ENCODE measurements at places on chromosomes 12 and 14.

DNA sequence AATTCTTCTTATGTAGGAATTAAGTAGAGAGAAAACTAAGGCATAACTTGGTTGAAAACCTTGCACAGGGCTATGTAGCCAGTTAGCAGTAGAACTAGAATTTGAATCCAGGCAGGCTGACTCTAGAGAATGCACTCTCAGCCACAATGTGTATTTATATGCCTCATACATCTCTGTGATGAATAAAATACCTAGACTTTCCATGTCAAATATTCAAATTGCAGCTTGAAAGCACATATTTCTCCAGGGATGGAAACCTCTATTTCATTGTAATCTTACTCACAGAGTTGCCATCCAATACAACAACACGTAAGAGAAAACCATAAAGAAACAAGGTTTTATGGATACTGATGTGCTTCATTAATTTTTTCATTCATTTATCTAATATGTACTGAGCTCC lies 256.0 kb upstream of the FLRT2 start:
- DNase-seq, result no peak

GRCh38 chr14:105660816-105661531 lies 134.6 kb downstream of the TMEM121 start:
- no peak for DNase-seq

DNA sequence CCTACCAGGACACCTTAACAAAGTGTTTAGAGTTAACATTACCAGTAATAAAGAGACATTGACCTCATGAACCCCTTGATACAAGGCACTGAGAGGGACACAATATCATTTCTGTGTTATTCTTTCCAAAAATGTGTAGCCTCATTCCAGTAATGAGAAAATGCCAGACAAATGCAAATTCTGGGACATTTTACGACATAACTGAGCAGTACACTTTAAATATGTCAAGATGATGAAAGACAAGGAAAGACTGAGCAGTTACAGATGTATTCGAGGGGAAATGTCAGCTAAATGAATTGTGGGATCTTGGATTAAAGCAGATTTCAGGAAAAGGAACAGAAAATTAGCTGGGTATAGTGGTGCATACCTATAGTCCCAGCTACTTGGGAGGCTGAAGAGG lies 255.6 kb downstream of the ERC1 start:
- no peak for DNase-seq

DNA sequence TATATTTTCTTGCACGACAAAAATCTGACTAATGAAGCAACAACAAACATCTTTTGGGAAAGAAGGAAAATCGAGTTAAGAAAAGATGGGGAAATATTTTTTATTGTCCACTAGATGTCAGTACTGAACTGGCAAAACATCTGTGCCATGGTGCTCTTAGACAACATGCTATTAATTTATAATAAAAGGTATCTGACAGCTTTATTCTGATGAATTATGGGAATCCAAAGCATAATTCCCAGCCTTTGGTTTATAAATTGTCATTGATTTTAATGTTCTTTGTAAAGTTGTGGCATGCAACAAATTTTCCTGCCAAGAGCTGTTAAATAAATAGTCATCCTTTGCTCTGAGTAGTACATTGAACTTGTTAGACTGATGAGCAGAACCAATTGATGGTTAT lies 231.2 kb downstream of the ETNK1 start:
- no peak for DNase-seq

DNA sequence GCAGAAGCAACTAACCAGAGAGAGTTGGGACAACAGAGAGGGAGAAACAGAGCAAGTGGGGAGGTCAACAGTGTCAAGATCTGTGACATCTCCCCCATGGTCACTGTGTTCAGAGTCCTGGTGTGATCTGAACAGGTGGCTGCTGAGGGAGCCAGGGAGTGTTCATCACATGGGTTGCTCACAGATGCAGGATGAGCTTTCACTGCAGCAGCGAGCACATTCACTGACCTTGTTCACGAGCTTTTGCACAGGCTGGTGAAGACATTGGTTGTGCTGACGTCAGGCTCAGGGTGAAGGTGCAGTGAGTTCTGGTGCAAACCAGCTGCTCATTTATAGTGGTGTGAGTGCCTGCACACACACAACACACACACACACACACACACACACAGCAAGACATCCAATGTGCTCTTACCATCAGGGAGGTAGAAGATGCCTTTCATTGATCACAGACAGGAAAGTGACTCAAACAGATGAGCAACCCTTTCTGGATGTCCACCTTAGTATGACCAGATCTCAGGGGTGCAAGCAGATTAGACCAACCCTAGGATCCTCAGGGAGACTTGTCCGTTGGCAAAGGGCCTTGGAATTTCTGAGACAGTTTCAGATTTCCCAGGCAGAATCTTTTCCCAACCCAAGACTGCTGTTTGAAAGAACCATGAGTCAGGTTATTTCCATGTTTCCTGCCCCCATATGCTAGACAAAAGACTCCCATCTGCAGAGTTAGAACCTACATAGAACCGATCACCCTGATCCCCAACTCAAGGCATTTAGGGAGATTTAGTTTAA lies 44.3 kb upstream of the OR10AD1 start:
- no peak for DNase-seq

DNA sequence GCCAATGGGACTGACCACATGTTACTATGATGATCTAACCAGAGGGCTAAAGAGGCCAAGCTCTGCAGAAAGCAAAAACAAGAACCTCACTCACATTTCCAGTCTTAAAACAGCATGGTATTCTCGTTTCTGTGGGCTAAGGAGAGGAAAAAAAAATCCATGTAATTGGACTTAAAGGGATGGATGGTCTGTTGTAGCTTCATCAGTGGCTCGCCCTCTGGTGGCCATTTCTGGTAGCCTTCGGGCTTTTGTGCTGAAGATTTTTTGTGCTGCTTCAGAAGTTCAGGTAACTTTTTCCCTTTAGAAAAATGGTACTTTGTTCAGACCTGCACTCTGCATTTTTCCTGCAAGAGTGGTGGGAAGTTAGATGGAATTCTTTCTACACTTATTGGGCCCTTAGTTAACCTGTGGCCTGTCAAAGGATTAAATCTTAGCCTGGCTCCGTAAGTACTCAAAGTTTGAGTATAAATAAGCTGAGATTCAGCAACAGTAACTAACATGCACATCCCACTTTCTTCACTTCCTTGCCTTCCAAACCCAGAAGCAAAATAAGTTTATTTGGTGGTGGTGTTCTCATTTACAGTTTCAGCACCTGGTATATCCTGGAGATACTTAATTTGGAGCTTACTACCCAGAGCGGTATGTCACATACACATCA lies 22.3 kb downstream of the DCAF4 start:
- peak; percentile 54 for DNase-seq

DNA sequence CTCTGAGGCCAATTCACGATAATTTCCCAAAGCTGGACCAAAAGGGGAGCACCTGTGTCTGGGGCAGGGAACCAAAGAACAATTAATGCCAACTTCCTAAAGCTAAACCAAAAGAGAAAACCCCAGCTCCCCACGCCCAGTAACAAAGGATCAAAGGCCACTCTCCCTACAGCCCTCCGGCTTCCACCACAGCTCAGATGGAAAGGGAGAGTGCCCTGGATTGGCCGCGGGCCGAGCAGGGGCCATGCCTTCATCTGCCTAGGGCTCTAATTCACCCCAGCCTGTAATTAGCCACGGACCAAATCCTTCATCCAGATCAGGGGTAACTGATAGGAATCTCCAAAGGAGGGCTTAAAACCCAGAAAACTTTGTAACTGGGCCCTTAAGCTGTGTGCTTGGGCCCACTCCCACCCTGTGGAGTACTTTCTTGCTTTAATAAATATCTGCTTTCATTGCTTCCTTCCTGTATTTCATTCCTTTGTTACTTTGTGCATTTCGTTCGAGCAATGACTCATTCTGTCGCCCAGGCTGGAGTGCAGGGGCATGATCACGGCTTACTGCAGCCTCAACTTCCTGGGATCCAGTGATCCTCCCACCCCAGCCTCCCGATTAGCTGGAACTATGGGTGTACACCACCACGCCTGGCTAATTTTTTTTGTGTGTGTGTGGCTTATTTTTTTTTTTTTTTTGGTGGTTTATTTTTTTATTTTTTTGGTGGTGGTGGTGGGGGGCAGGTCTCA lies 65.5 kb upstream of the PPP4R3A start:
- DNase-seq, result no peak

GRCh38 chr12:11071414-11071813 lies 9.3 kb upstream of the TAS2R46 start:
- no peak for DNase-seq

DNA sequence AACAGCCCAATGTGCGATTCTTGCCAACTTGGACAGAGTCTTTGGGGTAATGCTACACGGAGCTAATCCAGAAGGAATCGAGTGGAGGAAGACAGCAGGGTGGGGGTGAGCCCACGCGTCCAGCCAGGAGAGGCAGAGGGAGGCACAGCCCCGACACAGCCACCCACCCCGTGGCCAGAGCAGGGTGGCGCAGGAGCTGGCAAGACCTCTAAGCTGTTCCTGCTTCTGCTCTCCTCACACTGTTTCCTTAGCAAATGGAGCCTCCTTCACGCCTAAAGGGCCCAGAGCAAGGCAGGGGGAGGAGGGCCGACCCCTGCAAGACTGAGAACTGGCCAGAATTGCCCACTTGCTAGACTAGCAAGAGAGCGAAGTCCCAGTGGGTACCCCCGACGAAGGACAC lies 91.5 kb downstream of the FBXL14 start:
- no peak for DNase-seq

- peak; percentile 75 for DNase-seq
Observed at GRCh38 chr12:132614861-132615578, 3.6 kb upstream of the P2RX2 start.

DNA sequence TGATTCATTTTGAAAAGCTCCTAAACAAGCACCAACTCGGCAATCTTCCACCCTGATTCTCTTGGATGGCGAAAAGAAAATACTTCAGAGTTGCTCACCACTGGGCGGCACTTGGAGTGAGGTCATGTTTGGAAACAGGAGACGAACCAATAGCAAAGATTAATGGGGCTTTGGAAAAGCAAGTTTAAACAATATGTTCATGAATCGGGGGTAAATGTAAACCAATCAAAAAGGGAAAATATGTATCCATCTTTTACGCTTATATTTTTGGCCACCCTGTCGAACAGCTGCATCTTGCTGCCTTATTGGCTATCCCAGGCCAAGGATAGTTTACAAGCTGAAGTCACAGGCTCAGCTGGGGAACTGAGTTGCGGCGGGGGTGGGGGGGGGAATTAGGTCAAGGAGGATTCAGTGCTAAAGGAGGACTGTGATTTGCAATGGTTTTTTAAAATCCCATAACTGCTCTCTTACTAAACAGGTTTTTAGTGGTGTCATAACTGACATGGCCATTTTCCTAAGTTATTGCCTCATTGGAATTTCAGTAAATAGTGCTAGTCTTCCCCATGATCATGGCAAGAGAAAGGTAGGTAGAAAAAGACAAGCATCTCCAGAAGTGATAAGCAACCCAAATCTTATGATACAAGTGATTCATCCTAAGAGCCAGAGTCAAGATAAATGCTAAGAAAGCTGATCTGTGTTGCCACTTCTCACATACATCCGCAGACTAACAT lies 210.6 kb downstream of the PHLDA1 start:
- no peak for DNase-seq

DNA sequence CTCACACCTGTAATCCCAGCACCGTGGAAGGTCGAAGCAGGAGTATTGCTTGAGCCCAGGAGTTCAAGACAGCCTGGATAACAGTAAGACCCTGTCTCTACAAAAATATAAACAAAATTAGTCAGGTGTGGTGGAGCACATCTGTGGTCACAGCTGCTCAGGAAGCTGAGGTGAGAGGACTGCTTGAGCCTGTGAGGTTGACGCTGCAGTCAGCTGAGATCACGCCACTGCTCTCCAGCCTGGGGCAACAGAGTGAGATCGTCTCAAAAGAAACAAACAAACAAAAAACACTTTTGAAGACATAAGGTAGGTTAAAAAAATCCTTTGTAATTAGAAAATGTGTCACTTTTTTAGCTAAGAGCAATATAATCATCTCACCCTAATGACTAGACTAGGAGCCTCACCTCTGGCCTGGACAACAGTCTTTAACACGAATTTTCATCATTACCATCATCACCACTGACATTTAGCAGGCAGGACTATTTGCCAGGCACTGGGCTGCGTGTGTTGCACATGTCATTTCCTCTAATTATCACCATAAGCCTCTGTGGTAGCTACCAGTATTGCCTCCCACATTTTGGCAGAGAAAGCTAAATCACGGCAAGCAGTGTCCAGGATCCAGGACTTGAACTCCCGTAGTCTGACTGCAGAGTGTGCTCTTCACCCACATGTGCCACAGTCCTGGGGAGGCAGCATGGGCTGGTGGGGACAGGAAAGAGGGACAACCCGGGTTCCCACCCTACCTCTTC lies 4.6 kb upstream of the SYCP3 start:
- no peak for DNase-seq

GRCh38 chr14:41055589-41055988 lies 551.1 kb upstream of the LRFN5 start:
- DNase-seq, result no peak

DNA sequence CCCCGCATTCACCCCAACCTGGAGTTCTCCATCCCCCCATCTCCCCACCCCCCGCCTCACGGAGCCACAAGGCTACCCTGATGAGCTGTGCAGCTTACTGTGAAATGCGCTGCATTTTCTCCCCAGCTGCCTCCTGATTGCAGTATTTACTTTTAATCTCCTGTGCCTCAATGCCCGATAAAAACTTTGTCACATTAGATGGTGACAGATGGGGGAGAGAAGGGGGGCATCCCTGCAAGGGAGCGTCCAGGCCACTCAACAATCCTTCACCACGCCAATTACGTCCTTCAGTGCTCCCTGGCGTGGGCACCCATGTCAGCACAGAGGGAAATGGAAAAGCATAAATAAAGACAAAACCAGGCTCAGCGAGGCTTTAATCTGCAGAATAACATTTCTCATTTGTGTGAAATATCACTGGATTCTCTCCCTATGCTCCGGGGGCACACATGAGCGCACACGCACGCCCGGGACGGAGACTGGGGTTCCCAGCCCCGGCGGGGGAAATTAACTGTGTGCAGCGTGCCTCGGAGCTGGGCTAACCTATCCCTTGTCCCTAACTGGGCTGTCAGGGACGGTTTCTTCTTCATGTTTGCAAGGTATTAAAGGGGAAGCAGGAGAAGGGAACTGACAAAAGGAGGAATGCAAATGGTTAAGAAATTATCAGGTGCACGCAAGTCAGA lies 186.7 kb upstream of the VASH1 start:
- DNase-seq, result no peak

DNA sequence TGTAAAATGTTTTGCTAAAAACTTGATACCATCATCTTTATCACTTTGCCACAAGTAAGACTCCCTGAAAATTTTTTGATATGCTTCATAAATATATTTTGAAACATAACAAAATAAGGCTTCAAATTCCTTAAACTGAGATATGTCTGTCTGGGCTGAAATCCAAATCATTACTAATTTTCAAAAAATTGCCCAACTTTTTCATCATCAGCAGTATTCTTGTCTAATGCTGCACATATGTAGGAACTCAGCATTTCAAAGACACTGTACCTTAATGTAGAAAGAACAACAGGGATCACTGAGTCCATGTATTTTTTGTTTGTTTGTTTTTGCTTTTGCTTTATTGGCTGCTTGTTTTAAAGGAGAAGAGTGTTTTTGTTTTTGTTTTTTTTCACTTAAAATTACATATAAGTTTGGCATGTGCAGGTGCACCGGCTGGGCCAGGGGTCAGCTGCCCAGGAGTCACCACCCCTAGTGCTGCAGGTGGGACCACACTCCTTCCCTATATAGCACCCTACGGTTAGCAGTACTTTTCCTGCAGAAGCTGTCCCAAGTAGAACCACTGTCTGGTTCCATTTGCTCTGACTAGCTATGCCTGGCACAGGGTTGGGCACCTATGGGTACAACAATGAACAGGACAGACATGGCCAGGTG lies 231.2 kb downstream of the PIK3C2G start:
- no peak for DNase-seq

- no peak for DNase-seq
Observed at GRCh38 chr12:2664721-2665577, 129.8 kb upstream of the FKBP4 start.

Measured in activated CD4-positive, alpha-beta T cell treated with anti-CD3 and anti-CD28 coated beads for 4 hours (primary cell).